ENCODE measurements at places on chromosomes 4 and X. TPM values are rescaled to one million over a fixed set of nuclear protein-coding genes. Genes with fewer than 3 reads are reported as not detected.

Gene GSX2
- total RNA-seq: not detected

Gene H2BW2
- total RNA-seq: not detected

Gene SLC25A53
- 5.2 TPM for total RNA-seq

Gene ATP5ME
- total RNA-seq: 287 TPM

Gene GC
- total RNA-seq: not detected

- no peak for DNase-seq
These were observed 78.3 kb upstream of the C1QTNF7 start for GRCh38 chr4:15349531-15349935.

GRCh38 chr4:12933760-12934221 lies 550.3 kb downstream of the RAB28 start:
- no peak for DNase-seq

- DNase-seq: no peak
These were observed 88.9 kb downstream of the GPR143 start for GRCh38 chrX:9676738-9677097.

- DNase-seq: no peak
These were observed 24.1 kb downstream of the CT45A1 start for GRCh38 chrX:135737366-135738071.

- no peak for DNase-seq
These were observed 10.0 kb upstream of the GNRHR start for GRCh38 chr4:67764183-67764582.
